Cardiac fibroblast (primary cell): ENCODE measurements at places on chromosomes 16 and 17.

GRCh38 chr16:11980136-11980844, 3.8 kb downstream of the SNX29 start:
- no peak for DNase-seq

GRCh38 chr16:27954191-27954590, 109.3 kb downstream of the GSG1L start:
- DNase-seq = no peak

- no peak for DNase-seq
These were observed 24.2 kb upstream of the CHMP6 start for GRCh38 chr17:80967404-80967872.

DNA sequence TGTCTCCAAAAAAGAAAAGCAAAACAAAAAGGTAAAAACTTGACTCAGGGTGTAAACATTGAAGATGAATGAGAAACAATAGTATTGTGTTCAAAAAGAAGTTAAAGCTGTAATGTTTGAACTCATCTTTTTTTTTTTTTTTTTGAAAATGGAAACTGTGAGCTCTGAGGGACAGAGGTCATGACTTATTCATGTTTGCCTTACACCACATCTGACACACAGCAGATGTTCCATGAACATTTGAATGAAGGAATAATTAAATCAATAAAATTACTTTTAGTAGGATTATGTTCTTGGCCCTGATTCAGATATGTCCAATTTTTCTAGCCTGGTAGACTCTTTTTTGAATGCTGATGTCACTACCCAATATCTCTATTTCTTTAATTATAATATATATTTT, 95.7 kb upstream of the MED13 start:
- no peak for DNase-seq

- peak; percentile 22 for DNase-seq
These were observed 85.5 kb upstream of the DOC2B start for GRCh38 chr17:266701-267667.
